ENCODE measurements at places on chromosomes 4 and X.

GRCh38 chrX:24026432-24026831 is 554 bp downstream of the KLHL15 start:
- DNase-seq = peak; percentile 37

DNA sequence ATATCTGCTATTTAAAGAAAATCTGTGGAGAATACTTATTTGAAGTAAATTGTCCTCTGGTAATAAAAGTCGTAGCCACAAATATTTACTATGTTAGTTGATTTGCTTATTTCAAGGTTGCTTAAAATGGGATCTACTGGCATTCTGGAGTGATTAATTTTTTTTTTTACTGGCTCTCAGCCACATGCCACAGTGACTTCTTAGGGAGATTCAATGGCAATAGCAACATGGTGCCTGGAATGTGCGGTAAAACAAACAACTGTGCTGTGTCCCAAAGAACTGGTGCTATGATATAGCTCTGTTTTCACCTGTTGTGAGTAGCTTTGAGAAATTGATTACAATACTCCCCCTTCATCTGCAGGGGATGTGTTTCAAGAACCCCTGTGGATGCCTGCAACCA is 324.3 kb downstream of the GPAT3 start:
- DNase-seq = no peak

GRCh38 chr4:112514647-112515197 is 1.3 kb downstream of the NEUROG2 start:
- DNase-seq = peak; percentile 19

GRCh38 chr4:24321616-24322015 is 262.7 kb downstream of the DHX15 start:
- no peak for DNase-seq

DNA sequence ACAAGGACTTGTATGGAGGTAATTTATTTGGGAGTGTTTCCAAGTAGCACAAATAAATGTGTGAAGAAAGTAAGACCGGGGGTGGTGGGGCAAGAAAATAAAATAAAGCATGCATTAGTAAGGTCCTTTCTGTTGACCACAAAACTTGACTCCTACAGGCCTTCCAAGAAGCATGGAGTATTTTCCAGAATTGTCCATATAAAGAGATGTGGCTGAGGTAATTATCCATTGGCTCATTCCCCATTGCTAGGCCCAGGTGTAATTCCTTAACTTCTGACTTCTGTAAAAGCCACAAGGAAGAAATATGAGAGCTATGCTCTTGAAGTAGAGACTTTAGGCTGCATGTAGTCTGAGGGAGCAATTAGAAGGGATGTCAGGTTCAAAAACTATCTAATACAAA is 430.5 kb upstream of the PABPC4L start:
- DNase-seq = no peak

GRCh38 chr4:42750091-42750490 is 93.2 kb upstream of the ATP8A1 start:
- no peak for DNase-seq

DNA sequence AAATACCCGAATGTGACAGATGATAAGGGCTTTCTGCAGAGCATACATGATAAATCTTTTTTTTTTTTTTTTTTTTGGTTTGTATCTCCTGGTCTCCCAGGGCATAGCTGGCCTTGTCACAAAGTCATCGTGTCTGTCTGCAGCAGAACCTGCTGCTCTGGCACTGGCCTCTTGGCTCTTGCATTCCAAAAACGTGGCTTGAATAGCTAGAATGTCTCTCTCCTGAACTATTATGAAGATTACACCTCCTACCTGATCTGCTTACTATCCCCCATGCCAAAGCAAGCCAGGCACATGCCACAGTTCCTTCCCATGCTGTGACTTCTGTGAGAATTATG is 50.4 kb upstream of the SCRG1 start:
- DNase-seq = no peak

DNA sequence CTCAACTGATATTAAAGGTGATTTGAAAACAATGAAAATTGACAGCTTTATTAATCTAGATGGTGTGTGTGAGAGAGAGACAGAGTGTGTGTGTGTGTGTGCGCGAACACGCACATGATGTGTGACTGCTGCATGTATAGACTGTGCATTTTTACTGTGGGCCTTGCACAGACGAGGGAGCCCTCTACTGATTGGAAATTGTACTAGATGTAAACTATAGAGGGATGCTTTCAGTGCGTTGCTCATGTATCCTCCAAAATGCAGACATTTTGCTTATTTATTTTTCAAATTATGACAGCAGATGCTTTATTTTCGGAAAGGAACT is 168.4 kb upstream of the GK2 start:
- peak; percentile 36 for DNase-seq

DNA sequence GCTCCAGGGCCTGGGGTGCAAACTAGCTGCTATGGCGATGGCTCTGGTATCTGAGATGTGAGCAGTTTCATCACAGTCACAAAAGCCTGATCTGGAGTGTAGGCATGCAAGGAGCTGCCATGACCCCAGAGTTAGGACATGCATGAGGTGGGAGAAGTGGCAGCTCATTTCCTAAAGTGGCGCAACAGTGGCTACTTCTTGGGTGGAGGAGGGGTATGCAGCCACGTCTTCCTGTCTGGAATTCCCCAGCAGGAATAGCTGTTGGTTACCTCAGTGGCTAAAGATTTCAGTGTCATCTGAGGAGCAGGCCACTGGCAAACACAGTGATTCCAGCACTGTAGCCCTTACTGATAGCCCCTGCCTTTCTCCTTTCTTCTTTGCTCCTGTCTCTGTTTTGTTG is 1382.5 kb downstream of the C4orf33 start:
- no peak for DNase-seq

DNA sequence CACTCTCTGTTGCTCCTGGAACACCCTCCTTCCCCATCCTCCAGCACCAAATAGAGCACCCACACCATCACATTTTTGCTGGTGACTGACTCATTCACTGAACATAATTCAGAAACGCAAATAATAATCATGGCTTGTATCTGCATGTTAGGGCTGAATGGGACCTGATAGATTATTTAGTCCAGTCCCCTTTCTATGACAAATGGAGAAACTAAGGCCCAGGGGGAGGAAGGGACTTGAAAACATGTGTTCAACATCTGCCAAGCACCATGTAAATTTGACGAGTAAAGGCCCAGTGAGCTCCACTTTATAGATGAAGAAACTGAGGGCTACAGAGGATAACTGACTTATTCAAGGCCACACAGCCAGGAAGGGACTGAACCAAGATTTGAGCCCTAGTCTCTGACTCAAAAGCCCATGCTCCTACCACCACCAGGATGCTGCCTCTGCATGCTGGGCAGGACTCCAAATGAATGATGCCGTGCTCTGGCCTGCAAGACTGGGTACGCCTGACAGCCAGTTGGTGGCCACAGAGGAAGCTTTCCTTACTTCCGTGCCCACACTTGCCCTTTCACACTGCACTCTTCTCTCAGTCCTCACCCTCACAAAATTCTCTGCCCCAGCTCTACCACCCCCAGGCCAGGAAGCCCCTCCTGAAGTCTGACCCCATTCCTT is 133.3 kb upstream of the PJA1 start:
- DNase-seq = no peak

DNA sequence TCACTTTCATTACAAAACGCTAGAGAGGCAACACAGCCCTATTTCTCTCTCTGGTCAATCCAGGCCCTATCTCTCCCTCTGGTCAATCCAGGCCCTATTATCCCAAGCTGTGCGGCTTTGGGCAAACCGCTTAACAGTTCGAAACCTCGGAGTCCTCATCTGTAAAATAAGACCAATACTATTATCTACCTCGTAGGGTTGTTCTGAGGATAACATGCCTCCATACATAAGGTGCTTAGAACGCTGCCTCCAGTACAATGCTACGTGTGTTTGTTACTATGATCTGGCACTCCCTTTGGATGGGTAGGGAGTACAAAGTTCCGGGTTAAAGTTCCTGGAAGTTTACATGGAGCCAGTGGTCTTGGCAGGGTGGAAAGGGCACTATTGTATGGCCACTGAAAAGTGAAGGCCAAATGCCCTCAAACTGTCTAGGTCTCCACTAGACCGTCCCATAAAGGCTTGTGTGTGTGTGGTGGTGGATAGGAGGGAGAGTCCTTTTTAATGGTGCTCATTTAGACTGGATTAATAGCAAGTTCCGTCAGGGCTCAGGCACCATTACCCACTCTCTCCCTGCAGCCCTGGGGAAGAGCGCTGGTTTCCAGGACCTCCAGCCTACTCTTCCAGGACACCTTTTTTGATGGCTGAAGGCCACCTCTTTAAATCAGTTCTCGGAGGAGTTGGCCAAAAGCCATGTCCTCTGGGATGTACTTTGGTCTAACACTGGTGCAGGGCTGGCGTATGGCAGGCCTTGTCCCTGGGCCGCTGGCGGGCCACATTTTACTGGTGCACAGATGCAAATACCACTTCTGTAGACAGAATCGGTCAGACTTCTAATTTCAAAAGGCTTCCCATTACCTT is 75.6 kb upstream of the BCOR start:
- DNase-seq = no peak

- DNase-seq = no peak
These were observed 105.0 kb downstream of the PTTG2 start for GRCh38 chr4:38065176-38065575.

- no peak for DNase-seq
These were observed 6.3 kb upstream of the TAB3 start for GRCh38 chrX:30895370-30895769.

DNA sequence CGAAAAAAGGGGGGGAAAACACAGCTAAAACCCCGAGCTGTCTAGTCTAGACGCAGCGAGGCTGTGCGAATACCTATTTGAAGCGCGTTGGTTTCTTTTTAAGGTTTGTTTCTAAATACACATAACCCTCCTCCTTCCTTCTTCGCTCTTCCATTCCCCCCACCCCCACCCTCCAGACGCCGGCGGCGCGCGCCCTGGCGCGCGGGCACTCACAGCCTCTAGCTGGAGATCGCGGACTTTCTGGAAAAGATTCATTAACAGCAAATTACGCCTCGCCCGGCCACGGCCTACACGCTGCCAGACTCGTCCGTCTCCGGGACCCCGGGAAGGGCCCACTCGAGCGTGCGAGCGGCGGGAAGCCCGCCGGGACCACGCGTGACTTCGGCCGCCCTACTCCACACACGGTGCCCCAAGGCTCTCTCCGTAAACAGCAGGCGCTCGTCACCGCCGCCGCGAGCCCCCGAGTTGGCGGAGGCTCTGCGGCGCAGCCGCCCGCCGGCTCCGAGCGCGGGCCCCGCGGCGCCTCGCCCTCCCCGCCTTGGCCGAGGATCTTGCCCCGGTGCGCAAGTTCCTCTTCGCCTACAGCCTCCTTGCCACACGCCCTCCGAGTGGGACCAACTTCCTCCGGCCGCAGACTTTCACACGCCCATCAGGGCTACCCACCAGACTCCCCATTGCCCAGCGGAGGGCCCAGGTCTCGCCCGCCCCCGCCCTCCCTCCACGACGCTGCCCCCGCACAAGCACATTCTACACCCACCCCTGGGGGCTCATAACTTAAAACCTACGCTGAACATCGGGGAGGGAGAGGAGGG is 2.0 kb downstream of the BCOR start:
- DNase-seq = peak; percentile 43

- peak; percentile 6 for DNase-seq
These were observed 18.8 kb downstream of the RGS12 start for GRCh38 chr4:3311489-3312171.

GRCh38 chr4:151809716-151810115 is 48.9 kb upstream of the GATB start:
- no peak for DNase-seq

All from femur (tissue), 1 donor.